Endothelial cell of umbilical vein (primary cell): ENCODE measurements at places on chromosomes 7 and 10. TPM values are rescaled to one million over a fixed set of nuclear protein-coding genes. Genes with fewer than 3 reads are reported as not detected.

Gene MUC3A
- total RNA-seq, result not detected in 2 replicates

Gene PYROXD2
- 7.0 TPM in 2 replicates for total RNA-seq

Gene CFAP70
- total RNA-seq, result 0.12 and 0.27 TPM in 2 replicates

Gene WASHC2C
- 43.3 and 48.6 TPM in 2 replicates for total RNA-seq

Gene CFAP69
- 2.9 and 4.4 TPM in 2 replicates for total RNA-seq

Gene CHCHD3
- 63.7 and 65.3 TPM in 2 replicates for total RNA-seq

Gene ZNF680
- 10.8 and 11.5 TPM in 2 replicates for total RNA-seq
